ENCODE measurements at places on chromosomes 5 and 9.

GRCh38 chr9:23643656-23644258 is 182.3 kb downstream of the ELAVL2 start:
- DNase-seq = no peak

DNA sequence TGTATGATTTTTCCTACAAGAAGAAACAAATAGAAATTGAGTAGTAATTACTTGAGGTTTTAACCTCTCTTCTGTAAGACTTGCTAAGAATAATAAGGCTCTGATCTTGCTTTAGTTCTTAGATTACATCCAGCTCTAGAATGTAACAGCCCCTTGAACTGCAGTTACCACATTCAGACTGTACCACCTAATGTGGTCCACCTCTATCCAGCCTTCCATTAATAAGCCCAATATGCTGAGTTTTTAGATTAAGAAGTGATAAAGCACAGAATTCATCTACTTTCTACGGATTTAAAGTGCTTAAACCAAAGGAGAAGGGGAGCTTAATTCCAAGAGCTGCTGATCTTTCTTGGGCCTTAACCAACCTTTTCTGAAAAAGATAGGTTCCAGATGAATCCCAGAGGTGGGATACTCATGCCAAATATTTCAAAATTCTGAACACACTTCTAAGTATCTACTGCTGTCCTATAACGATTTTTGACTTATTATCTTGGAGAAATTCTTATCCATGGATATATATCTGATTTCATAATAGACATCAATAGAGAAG is 131.5 kb downstream of the ZNF608 start:
- no peak for DNase-seq

- DNase-seq = peak; percentile 65
These were observed at the start of gene TERT for GRCh38 chr5:1294835-1295649. TSS of gene TERT (minus strand) at chr5:1295068. CDS start at chr5:1294989, 79 bp downstream.

DNA sequence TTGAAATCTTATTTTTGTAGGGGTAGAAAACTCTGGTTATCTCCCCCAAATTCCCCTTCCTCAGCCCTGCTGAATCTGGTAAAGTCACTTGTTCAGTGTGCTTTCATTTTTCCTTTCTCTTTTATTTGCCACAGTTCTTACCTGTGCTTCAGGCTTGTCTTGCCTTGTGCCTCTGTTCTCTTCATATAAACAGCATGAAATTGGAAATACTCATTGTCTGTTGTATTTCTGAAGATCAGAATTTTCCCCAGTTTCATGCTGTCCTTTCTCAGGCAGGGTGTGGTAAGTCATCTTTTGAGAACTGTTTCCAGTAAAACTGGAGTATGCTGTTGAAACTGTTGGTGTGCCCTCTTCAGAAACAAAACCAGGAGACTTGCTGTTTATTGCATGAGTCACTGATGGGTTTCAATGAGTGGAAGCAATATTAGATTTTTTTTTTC is 7.0 kb downstream of the PAM start:
- no peak for DNase-seq

GRCh38 chr5:102799017-102799416 is 43.9 kb downstream of the PAM start:
- DNase-seq = no peak

- DNase-seq = no peak
These were observed 84.6 kb upstream of the FCN1 start for GRCh38 chr9:135002336-135002735.

- DNase-seq = no peak
These were observed 76.4 kb downstream of the TTLL11 start for GRCh38 chr9:122016744-122017143.

Data from activated T-helper 1 cell treated with anti-CD3 and anti-CD28 coated beads, Interleukin-2, amount 50 U/mL, for 16 hours (primary cell).